ENCODE measurements at places on chromosomes 12 and 14. TPM values are rescaled to one million over a fixed set of nuclear protein-coding genes. Genes with fewer than 3 reads are reported as not detected.

- DNase-seq: no peak
These were observed 52.1 kb downstream of the KIF26A start for GRCh38 chr14:104190396-104191000.

GRCh38 chr12:125121106-125121505 is 55.9 kb downstream of the AACS start:
- no peak for DNase-seq

DNA sequence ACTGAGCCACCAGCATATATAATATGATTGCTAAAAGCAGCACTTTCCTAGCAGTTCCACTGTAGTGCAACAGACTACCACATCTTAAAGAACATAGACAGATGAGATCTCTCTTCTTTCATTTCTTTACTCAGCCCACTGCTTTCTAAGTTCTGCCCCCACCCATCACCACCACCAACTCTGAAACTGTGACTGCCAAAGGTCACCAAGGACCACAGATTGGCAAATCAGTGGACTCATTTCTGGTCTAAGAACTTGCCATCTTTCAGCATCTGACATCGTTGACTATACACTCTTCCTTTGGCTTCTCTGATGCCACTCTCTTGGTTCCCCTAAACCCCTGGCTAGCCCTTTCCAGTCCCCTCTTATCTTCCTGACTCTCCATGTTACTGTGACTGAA is 38.4 kb downstream of the IFNG start:
- no peak for DNase-seq

Gene B3GNT4
- polyA plus RNA-seq: 1.2 TPM

Gene KCNC2
- not detected for polyA plus RNA-seq

Gene TMCC3
- polyA plus RNA-seq: 0.50 TPM
